ENCODE measurements at places on chromosomes 5 and 9.

DNA sequence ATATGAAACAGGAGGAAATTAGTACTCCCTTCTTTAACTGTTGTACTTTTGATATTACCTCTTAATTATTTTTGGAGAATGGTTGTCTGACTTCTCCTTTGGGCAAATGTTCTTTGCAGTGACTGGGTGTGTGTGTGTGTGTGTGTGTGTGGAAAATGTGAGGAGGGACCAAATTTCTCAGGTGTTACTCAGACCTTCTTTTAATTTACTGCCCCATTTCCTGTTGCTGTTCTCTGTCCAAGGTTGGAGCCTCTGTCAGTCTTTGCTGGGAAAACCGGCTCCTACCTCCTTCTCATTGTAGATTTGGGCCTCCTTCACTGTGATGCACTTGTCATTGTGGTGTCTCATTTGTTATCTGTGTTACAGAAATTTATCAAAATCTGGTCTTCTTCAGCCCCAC lies 68.4 kb downstream of the PBX3 start:
- no peak for DNase-seq

DNA sequence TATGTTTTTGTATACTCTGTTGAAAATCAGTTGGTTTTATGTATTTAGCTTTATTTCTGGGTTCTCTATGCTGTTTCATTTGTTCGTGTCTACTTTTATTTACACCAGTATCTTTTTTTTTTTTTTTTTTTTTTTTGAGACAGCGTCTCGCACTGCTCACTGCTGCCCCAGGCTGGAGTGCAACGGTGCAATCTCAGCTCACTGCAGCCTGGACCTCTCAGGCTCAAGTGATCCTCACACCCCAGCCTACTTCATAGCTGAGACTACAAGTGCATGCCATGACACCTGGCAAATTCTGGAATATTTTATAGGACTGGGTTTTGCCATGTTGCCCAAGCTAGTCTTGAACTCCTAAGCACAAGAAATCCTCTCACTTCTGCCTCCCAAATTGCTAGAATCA lies 869.4 kb upstream of the CDH6 start:
- no peak for DNase-seq

GRCh38 chr9:87195306-87195705 lies 248.0 kb upstream of the GAS1 start:
- no peak for DNase-seq

- DNase-seq = peak; percentile 56
Measured at GRCh38 chr5:17436350-17436749, 61.7 kb upstream of the TAF11L2 start.

DNA sequence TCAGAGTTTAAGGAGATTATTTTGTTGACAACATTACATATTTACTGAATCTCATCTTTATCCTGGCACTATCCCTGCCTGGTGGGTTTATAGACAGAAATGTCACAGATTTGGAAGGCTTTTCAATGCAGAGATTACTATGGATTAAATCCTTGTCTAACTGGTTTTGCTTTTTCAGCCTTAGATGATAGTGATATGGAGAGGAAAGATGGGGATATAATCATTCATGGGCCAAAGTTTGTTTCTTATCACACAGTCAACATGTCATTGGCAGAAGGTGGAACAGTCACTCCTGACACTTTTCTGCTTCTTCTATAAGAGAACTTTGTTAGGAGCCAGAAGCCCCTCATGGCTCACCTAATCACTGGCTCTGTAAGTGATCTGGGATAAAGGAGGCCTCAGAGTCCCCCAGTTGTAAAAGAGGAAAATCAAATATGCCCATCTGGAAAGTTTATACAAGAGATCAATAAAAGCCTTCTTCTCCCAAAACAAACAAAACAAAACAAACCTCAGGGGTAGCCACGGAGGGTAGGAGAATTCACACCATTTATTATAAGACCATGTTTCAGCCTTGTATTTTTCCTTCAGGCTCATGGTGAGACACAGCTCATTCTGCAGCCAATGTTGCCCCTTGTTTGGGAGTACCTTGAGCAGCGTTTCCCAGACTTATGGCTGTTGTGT lies 101.2 kb downstream of the PCSK1 start:
- no peak for DNase-seq

DNA sequence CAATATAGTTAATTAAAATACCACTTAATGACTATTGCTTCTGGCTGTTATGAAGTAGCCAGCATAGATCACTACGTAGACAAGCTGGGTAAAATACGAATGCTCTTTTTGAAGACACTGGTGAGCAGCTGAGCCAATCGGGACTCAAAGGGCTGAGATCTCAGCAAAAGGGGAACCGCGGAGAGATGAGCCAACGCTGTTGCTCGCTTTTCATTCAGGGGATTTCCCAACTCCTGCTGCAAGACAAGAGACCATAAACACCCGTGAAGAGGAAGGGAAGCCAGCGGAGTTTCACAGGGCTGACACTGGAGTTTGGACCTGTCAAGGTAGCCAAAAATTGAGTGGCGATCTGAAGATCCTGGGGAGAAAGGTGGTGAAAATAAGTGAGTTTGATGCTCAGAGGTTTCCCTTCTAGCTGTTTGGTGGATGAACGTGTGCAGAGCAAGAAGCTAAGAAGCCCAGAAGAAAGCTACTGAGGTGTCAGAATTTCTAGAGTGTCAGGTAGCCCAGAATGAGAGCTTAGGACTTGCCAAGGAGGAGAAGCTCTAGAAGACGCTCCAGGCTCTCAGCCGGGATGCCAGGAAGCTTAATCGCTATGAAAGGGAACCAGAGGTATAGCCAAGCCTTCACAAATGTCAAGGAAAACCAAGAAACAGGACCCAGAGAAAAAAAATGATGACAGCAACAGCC lies 79.6 kb upstream of the RNU6ATAC start:
- DNase-seq = peak; percentile 76

- peak; percentile 50 for DNase-seq
Measured at GRCh38 chr5:33539212-33539611, 98.4 kb downstream of the TARS1 start.

DNA sequence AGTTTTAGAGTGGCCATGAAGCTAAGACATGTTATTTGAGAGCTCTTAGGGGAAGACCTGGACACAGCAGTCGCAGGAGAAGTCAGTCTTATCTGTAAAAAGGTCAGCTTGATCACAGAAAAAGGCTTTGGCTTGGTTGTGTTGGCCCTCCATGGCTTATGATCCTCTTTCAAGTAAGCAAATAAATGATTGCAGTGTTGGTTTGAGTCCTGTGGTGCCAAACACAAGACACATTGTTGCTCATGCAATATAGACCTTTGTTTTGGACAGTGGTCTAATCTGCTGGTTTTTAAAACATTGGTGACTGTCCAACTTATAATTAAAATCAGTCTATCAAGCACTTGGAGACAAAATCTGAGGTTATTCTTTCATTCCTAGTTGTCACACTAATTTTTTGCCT lies 54.0 kb downstream of the DOCK8 start:
- DNase-seq = no peak

DNA sequence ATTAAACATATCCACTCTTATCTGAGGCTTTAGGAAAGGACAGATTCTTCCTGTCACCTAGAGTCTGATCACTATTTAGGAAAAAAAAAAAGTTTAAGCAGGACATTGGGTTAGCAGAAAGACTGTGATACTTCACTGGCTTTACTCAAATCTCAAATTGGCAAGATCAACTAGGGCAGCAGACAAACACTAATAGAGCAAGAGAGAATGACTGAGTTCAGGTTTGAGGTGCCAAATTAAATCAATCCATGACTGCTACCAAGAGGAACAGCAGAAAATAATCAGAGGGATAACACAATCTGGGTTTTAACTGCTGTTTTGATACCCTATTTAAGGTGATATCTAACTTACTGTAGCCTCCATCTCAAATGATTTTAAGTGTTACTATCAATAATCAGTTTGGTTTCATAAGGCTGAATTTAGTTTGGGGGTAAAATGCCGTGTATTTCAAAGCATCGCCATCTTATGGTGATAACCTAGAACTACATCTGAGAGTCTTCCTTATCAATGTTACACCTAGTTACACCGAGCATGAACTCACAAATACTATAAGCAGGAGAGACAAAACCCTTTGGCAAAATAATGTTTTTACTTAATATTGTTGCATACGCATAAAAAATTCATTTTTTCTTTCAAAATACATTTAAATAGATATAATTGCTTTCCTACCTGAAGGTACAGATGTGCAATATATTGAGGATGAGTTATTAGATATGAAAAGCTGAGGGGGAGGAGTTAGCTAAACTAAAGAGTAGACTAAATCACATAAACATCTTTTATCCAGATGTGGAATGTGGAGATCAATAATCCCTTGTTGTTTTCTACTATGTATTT lies 286.4 kb upstream of the CDH12 start:
- DNase-seq = peak; percentile 5

DNA sequence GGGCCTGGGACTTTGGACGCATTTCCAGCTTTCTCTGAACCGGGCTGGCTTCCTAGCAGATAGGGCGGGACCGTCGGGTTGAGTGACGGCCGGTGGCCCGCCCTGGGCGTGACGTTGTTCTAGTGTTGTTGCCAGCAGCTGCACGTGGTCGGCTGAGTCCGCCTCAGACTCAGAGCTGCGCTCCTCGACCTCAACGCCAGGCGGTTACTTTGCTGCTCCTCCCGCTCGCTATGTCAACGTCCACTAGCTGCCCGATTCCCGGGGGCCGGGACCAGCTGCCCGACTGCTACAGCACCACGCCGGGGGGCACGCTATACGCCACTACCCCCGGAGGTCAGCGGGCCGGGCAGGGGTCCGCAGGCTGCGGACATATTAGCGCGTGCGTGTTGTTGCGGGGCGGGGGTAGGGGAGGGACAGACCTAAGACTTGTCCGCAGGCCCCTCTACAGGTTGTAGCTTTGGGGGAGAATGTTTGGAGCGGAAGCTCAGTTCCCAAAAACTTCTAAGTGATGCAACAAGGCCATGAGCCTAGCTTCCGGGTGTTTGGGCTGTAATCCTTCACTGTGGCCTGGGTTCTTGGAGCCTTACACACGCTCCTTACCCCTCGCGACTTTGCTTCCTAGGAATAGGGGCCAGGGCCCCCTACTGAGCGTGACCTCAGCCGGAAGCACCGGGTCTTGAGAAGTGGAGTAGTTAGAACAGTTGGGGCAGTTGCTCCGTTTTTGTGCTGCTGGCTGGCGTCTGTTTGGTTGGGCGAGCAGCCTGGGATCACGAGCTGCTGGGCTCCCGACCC lies at the start of gene EIF4EBP3:
EIF4EBP3 (plus strand) TSS at position 155 of the 792 bp plus-strand sequence; CDS start at position 231, 76 bp downstream.
- DNase-seq = peak; percentile 98

GRCh38 chr9:112054916-112055315 lies 120.2 kb downstream of the SUSD1 start:
- no peak for DNase-seq

- peak; percentile 45 for DNase-seq
Measured at GRCh38 chr9:110133608-110134210, 74.2 kb downstream of the C9orf152 start.

DNA sequence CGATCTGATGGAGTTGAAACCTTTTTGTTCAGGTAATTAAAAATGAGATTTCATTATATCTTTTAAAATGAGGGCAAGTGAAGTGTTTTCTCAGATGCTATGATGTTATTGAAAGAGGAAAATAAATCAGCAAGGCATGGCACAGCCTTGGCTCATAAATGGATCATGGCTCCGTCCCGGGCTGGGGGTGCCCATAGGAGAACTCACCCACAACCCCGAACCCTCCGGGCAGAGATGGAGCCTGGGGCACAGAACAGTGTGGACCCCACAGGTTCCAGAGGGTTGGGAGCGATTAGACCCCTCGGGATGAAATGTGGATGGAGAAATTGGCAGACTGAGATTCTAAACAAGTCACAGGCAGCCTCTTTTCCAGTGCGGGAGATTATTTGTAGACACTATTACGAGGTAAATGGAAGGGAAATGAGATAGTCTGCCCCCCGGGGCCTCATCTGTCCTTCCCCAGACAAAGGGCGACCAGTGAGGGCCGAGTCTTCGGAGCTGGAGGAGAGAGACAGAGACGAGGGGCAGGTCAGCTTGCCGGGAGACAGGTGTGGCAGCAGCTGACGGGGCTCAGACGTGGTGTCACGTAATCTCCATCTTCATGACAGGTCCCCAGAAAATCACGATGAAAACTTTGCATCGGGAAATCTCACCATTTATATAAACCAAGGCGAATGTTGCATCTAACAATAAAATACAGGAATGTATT lies 33.7 kb downstream of the NDUFS6 start:
- DNase-seq = no peak

All from muscle of leg (tissue), 16 donors.